ENCODE measurements at places on chromosomes 6 and 20. TPM values are rescaled to one million over a fixed set of nuclear protein-coding genes. Genes with fewer than 3 reads are reported as not detected.

The NRSN1 gene
- total RNA-seq = under 0.01 TPM

The GTSF1L gene
- not detected for total RNA-seq

The LY6G6D gene
- total RNA-seq = not detected

The RHAG gene
- not detected for total RNA-seq

The RSPH4A gene
- total RNA-seq = under 0.01 TPM

The ADGB gene
- total RNA-seq = not detected

The ADISSP gene
- total RNA-seq = 22.2 TPM

The BPIFB4 gene
- total RNA-seq = not detected

The MOG gene
- not detected for total RNA-seq

The OR2H2 gene
- not detected for total RNA-seq

The NKX2-4 gene
- total RNA-seq = not detected

The PGC gene
- not detected for total RNA-seq

The PRDM13 gene
- not detected for total RNA-seq

The NT5E gene
- 331 TPM for total RNA-seq

The CYP39A1 gene
- 2.2 TPM for total RNA-seq

The DOK5 gene
- total RNA-seq = 26.8 TPM

The THBD gene
- total RNA-seq = 34.8 TPM

The C6orf163 gene
- total RNA-seq = 2.4 TPM

The ADGRB3 gene
- total RNA-seq = 0.16 TPM

The PPIL4 gene
- total RNA-seq = 32.5 TPM

The ZNFX1 gene
- 32.4 TPM for total RNA-seq

The SAYSD1 gene
- total RNA-seq = 15.3 TPM

The NKAIN2 gene
- not detected for total RNA-seq

The SSTR4 gene
- not detected for total RNA-seq

The PDE7B gene
- total RNA-seq = 43.3 TPM

The ERVFRD-1 gene
- not detected for total RNA-seq

The FAM184A gene
- under 0.01 TPM for total RNA-seq

The TRIM10 gene
- not detected for total RNA-seq

The C20orf144 gene
- total RNA-seq = under 0.01 TPM

The CST4 gene
- not detected for total RNA-seq

The CD40 gene
- total RNA-seq = 0.95 TPM

The STX16 gene
- total RNA-seq = 94.4 TPM

The GSTA2 gene
- total RNA-seq = not detected

The IP6K3 gene
- total RNA-seq = not detected

The MCM9 gene
- total RNA-seq = 7.1 TPM

The TREML1 gene
- total RNA-seq = not detected

The HAO1 gene
- total RNA-seq = not detected

The MDFI gene
- 0.26 TPM for total RNA-seq

The ISM1 gene
- total RNA-seq = under 0.01 TPM

The LPIN3 gene
- 4.6 TPM for total RNA-seq

The CNKSR3 gene
- 3.6 TPM for total RNA-seq

The ANKEF1 gene
- total RNA-seq = 1.7 TPM

The RIPOR3 gene
- 7.7 TPM for total RNA-seq

The ZNF292 gene
- 18.9 TPM for total RNA-seq

The TUBE1 gene
- 13.6 TPM for total RNA-seq

The PTGIS gene
- total RNA-seq = 295 TPM

The PHACTR3 gene
- not detected for total RNA-seq
